ENCODE measurements at places on chromosomes 1 and 21.

- DNase-seq, result no peak
These were observed 98.9 kb upstream of the DPYD start for GRCh38 chr1:98019747-98020146.

GRCh38 chr1:109272021-109272799 is 10.7 kb downstream of the PSRC1 start:
- DNase-seq, result no peak

- no peak for DNase-seq
These were observed 10.7 kb downstream of the C1orf146 start for GRCh38 chr1:92228401-92228800.

GRCh38 chr1:47515164-47515789 is 77.4 kb downstream of the FOXD2 start:
- no peak for DNase-seq

DNA sequence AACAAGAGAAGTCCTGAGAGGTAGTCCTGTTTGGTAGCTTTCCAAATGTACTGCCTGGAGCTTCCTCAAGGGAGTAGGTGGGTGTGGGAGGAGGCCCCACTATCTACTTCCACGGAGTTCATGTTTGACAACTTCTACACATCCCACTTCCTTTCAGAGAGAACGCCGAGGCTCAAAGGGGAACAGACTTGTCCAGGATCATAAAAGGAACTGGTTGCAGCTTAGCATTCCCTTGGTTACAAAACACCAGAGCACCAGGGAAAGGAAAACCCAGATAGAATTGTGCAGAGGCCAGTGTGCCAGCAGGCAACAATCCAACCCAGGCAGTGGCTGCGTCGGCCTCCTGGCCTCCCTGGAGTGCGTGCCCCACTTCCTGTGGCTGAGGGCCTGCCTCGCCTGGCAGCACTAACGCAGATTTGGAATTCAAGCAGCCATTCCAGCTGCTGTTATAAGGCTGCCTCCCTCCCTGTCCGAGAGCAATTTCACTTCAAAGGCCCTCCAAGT is 4.2 kb upstream of the RAP1GAP start:
- no peak for DNase-seq

DNA sequence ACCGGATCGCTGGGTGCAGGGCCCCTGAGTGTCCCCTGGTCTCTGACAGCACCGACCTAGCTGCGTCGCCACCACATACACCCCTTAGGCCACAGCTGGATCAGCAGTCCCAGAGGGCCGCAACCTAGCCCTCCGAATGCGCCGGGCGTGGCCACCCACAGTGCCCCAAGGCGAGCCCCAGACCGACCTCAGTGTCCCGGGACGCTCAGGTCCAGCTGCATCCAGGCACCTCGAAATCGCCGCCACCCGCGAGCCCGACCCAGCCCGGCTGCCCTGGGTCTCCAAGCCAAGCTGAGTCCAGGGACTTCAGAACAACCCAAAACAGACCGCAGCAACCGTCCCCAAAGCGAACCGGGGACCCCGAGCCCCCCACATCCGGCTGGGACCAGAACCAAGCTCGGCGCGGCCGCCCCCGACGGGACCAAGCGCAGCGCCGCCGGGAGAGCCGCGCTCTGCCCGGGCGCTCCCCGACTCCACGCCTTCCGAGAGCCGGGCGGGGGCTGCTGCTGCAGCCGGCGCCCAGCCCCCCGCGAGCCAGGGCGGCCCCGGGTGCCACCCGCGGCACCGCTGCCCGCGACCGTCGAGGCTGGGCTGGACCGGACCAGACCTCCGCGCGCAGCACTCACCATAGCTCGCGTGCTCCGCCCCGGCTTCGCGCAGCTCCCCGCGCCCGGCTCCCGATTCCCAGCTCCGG is 54.6 kb upstream of the ECE1 start:
- no peak for DNase-seq

- no peak for DNase-seq
These were observed 16.1 kb downstream of the SLC6A9 start for GRCh38 chr1:44015206-44015605.

All from activated CD4-positive, alpha-beta T cell treated with anti-CD3 and anti-CD28 coated beads, Interleukin-2, amount 50 U/mL, for 48 hours (primary cell).